NCI-H1694 treated with DMSO at 0.1 percent for 48 hours (cell line): ENCODE measurements at places on chromosomes 5 and 9.

- no peak for DNase-seq
These were observed 367.4 kb downstream of the KIAA0825 start for GRCh38 chr5:94250985-94251384.

DNA sequence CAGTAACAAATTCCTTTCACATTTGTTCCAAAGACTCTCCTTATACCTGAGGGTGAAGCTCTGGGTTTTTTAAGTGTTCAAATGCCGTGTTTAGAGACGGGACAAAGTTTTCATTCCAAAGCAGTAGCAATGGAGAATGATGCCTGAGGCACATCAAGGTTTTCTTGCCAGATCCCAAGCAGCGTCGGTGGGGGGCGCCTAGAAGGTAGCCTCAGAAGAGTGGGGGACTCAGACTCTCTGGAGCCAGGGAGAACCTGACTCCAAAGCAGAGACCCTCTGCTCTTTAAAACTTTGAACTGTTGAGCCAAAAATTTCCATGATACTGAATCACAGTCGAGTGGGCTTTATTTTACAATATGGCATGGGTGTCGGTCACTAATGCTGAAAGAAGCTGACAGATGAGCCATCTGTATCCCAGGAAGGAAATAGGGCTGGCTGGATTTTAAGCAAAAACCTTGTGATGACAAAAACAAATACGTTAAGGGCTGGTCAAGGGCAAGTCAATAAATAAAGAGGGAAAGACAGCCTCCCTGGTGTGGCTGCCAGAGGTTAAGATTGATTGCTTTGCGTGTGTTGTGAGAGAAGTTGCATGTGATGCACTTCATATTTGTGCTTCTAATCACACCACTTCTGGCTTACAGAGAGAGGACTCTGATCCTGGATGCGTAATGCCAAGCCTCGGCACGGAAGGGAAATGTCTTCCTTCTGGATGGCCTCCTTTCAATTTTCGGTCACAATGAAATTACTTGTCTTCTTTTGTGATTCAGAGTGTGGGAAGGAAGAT, 161.1 kb upstream of the EFNA5 start:
- no peak for DNase-seq

DNA sequence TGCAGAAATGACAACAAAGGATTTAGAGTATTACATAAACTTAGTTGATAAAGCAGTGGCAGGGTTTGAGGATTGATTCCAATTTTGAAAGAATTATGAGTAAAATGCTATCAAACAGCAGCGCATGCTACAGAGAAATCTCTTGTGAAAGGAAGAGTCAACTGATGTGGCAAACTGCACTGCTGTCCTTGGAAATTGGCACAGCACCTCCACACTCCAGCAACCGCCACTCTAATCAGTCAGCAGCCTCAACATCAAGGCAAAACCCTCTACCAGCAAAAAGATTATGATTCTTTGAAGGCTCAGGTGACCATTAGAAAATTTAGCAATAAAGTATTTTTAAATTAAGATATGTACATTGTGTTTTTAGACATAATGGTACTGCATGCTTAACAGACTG, 66.4 kb downstream of the AUH start:
- DNase-seq: no peak

DNA sequence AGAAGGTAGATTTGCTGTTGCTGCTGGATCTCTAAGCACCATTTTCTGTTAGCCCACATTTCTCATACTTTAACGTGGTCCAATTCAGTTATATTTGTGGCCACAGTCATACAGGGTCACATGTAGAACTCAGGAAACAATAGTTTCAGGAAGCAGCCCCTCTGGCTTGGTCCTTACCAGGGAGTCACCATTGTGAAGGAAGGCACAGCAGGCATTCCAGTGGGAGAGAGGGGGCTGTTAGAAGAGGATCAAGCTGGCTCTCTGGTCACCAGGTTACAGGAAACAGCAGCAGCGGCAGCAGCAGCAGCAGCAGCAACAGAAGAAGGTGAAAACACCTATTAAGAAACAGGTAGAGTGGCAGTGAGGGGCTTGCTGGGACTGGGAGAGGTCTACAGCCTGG, 14.5 kb downstream of the C9orf43 start:
- no peak for DNase-seq

DNA sequence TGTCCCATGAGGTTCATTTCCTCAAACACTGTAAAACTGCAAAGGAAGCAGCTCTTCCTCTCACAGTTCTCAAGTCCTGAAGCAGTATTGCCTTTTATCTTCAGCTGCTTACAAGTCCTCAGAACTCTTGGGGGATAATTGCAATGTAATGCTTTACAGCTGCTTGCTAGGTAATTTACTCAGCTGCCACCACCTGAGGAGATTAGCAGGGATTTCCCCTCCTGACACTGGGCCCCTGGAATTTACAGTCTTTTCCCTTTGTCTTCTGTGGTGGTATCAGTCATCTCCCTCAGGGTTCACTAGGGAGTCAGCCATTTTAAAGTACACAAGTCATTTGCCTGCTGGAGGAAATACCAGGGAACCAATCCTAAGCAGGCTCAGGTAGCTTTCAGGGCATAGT, 754.3 kb upstream of the GRAMD2B start:
- DNase-seq: no peak

DNA sequence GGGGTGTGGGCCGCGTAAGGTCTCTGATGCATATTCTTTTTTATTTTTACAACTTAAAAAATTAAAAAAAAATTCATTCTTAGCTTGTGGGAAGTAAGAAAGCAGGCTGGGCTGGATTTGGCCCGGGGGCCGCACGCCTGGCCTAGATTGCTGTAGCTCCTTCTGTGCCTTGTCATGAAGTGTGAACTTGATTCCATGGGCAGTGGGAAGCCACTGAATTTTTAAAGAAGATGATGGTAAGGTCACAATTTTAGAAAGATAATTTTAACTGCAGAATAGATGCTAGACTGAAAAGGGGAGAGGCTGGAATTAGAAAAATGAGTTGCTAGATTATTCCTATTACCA, 56.1 kb downstream of the EHMT1 start:
- DNase-seq: no peak

DNA sequence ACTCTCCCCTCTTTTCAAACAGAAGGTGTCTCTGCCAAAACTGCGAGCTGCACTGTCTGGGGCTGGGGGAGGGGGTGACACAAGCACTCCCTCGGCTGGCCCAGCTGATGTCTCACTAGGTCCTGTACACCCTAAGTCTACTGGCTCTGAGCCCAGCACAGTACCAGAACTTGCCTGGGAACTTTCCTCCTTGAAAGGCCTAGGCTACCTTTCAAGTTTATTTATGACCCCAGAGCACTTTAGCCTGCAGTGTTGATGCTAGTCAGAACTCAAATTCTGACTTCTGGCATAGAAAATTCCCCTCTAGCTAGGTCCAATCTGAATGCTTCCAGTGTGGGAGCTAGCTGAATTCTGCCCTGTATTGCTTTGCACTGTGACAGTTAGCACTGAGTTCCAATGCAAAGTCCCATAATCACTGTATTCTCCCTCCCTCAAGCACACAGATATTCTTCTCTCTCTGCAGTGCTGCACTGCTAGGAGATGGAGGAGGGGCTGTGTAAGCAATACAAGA, 10.5 kb downstream of the LURAP1L start:
- DNase-seq: no peak

- DNase-seq: no peak
These were observed 273.5 kb upstream of the PTGER4 start for GRCh38 chr5:40405996-40406740.

DNA sequence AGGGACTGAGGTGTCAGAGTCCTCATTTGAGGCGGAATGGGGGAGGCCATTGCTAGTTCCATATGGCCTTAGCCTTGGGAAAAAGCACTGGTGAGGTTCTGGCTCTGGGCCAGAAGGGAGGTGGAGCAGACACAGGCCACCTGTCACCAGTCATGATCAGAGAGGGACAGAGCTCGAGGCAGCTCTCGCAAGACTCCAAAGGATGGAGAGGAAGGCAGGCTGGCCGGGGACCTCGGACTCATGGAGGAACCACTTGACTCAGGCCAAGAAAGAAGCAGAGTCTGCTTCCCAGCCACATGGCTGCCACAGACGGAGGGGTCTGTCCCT, 29.2 kb upstream of the NSMF start:
- peak; percentile 84 for DNase-seq

DNA sequence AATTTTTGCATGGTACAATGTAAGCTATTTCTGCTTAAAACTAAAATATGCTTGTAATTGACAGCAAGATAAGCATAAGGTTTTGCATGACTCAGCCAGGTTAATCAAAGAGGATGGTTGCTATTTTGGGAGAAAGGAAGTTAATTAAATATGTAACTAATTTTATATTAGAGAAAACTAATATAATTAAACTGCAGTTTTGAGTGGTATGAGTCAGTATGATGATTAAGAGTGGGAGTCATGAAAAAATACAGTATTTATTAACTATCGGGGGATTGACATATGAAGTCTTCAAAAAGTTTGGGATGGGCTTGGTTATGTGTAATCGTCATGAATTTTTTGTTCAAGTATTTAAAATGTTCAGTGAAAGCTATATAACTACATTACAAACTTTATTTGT, 54.0 kb upstream of the CDK20 start:
- no peak for DNase-seq

GRCh38 chr5:109567374-109568044, 122.2 kb upstream of the MAN2A1 start:
- DNase-seq: no peak

DNA sequence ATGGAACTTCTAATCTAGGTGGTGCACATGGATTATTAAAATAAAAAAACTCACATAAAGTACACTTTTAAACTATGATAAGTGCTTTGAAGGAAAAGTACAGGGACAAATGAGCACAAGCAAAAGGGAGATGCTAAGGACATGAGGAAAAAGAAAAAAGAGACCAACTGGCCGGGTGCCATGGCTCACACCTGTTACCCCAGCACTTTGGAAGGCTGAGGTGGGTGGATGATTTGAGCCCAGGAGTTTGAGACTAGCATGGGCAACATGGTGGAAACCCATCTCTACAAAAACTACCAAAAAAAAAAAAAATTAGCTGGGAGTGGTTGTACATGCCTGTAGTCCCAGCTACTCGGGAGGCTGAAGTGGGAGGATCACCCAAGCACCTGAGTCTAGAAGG, 67.1 kb downstream of the SH3TC2 start:
- no peak for DNase-seq

- no peak for DNase-seq
These were observed 2.9 kb downstream of the NR4A3 start for GRCh38 chr9:99824378-99825171.

- no peak for DNase-seq
These were observed 51.8 kb downstream of the RANBP17 start for GRCh38 chr5:170913573-170913972.

DNA sequence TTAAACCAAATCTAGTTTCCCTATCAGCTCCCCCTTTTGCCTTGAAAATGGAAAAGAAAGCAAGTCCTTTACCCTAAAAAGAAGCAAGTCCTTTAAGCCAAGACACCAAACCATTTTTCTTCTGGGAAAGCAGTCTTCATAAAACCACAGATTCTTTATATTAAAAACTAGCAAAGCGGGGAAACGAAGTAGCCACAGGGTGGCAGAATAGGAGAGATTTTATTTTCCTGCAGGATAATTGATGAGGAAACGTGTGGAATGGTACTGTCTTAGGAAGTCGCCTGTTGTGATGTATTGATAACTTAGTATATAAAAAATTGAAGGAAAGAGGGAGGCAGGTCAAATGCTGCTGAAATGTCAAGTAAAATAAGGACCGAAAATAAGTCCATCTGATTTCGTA, 41.1 kb downstream of the ZNF883 start:
- DNase-seq: no peak

DNA sequence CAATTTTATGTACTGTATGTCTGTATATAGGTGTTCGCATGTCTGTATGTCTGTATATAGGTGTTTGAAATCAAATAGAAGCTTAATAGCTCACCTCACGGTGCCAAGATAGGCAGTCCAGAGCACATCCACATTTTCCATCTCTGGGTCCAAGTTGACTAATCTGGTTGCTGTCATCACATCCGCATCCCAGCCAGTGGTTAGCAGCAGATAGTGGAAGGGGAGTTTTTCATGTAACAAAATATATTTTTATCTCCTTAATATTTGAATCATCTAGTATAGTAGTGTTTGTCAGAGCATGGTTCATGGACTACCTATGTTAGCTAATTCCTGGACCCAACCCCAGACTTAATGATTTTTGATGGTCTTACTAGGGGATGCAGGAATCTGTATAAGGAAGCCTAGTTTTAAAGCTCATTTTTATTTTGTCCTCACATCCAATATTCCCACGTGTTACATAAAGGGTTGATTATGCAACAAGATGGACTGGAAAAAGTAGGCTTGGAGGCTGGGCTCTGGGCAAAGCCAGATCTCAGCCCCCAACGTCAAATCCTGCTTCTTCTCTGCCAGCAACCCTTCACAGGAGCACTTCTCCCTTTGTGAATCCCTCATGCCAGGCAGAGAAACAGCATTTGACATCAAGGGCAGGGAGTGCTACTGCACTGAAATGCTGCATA, 219.7 kb downstream of the ZSWIM6 start:
- no peak for DNase-seq

DNA sequence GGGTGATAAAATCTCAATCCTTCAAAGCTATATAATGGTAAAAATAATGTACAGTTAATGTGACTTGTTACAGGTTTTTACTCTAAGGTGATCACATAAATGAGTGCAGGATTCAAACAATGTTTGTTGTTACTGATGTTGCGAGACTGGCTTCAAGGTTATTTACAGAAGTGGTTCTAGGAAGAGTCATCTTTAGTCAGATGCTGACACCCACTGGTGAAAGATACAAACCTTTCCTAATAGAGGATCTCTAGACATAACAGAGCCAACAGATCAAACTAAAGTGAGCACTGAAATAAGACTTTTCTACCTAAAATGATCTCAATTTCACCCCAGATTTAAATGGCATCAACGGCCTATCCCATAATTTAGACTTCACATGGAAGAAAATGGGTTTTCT, 20.2 kb downstream of the ARSB start:
- DNase-seq: peak; percentile 59

- DNase-seq: no peak
These were observed 1813.5 kb upstream of the CDH6 start for GRCh38 chr5:29380029-29380428.

GRCh38 chr9:137194388-137194787, 5.9 kb downstream of the SSNA1 start:
- no peak for DNase-seq

DNA sequence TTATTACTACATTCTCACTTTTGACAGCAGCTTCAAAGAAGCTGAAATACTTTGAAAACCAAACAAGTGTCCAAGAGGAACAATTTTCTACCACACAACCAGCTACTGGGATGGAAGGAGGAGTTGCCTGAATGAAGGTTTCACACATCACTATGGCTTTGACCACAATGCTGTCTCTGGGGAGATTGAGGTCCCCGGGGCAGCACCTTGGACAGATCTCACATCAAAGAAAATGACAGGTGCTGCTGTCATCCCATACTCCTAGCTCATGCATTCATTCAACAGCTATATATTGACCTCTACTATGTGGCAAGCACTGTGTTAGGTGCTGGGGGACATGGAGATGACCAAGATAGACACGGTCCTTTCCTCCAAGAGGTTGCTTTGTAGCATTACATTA, 233.2 kb upstream of the RASEF start:
- DNase-seq: no peak

DNA sequence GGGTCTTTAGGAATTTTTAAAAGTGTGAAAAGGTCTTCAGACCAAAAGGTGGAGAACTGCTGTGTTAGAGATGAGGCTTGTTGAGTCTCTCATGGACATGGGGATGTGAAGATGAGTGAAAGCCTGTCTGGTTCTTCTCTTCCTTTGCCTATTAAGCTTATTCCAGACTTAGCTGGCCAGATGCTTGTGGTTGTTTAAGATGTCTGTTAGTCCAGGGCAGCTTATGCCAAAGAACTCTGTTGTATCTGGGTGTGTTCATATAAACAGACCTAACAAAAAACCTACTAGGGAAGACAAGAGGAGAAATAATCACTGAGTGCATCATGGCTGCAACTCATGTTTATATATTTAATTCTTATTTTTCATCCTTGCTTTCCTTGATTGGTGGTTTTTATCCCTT, 57.5 kb upstream of the NCS1 start:
- DNase-seq: no peak
